ENCODE measurements at places on chromosomes 11 and 22. TPM values are rescaled to one million over a fixed set of nuclear protein-coding genes. Genes with fewer than 3 reads are reported as not detected.

Gene MS4A3
- not detected for total RNA-seq

Gene CSNK2A3
- total RNA-seq, result 1.2 TPM

Gene SYCE3
- total RNA-seq, result 0.79 TPM

Gene C1QTNF4
- total RNA-seq, result 0.43 TPM

Gene NXPE1
- total RNA-seq, result not detected

Gene TTC36
- total RNA-seq, result 0.68 TPM

Gene RHBDD3
- total RNA-seq, result 30.1 TPM

Gene GLYATL2
- total RNA-seq, result not detected

Gene PGA5
- total RNA-seq, result not detected

Gene SHISAL1
- not detected for total RNA-seq

DNA sequence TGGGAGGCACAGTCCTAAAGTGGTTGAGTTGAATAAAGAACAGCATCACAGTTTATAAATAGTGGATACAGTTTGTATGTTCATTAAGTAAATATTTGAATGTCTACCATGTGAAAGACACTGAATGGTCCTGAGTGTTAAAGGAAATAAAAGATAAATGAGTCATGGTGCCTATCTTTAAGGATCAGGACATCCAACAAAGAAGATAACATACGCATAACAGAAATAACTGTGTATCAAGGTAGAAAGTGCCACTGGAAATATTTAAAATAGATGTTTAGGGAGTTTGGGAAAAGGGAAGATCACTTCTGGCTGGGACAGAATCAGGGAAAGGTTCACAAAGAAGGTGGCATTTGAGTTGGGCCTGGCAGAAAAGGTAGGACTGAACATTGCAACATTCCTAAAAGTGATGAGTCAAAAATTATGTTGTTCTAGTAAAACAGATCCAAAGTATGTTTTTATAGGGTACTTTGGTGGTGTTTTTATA, 41.5 kb downstream of the CSTPP1 start:
- H3K36me3 ChIP-seq, result no peaks in the 10 kb centered on the region
- no peak for DNase-seq
- no peak overlapping the region for H3K4me3 ChIP-seq
- no peaks in the 10 kb centered on the region for H3K27me3 ChIP-seq
- no peak overlapping the region for H3K27ac ChIP-seq
- H3K4me1 ChIP-seq, result peaks cover 6% of the 10 kb centered on the region

- DNase-seq, result no peak
- no peak overlapping the region for H3K4me3 ChIP-seq
- no peaks in the 10 kb centered on the region for H3K27me3 ChIP-seq
- no peak overlapping the region for H3K27ac ChIP-seq
Observed at GRCh38 chr11:69123593-69124545, 31.9 kb upstream of the SMIM38 start.

DNA sequence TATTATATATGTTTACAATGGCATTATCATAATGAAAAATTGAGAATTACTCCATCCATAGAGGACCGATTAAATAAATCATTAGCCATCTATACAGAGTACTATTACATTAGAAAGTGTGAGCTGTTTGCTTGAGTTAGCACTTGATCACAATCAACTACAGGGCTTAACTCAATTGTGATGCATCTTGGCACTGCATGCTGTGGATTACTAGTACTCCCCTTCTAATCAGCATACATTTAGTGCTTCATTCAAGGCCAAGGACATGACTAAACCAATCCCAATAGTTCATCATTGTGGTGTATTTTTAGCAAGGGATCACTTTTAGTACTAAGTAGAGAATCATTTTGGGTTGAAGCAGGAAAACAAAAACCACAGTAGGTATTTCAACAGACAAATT, 23.5 kb upstream of the ARHGAP42 start:
- no peak for DNase-seq
- no peaks in the 10 kb centered on the region for H3K4me1 ChIP-seq
- no peaks in the 10 kb centered on the region for H3K27me3 ChIP-seq
- no peaks in the 10 kb centered on the region for H3K36me3 ChIP-seq
- no peak overlapping the region for H3K4me3 ChIP-seq
- H3K27ac ChIP-seq, result no peak overlapping the region

GRCh38 chr22:21696115-21696514, 30.3 kb downstream of the PPIL2 start:
- H3K4me1 ChIP-seq, result no peaks in the 10 kb centered on the region
- H3K36me3 ChIP-seq, result peaks cover 7% of the 10 kb centered on the region
- DNase-seq, result no peak
- no peak overlapping the region for H3K27ac ChIP-seq

DNA sequence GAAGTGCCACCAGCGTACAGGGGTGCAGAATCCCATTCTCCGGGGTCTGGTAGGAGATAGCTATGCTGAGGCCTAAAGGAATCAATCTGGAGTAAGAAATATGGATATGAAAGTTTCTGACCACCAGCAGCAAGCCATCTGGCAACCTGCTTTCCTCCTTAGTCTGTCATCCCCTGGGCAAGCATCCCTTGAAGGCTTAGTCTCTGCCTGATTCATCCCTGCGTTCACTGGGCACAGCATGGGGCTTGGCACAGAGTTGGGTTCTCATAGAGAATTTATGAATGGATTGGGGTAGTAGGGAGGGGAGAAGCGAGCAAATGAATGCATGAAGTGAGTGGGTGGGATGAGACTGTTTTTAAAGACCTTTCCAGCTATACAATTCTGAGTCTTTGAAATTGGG, 85.8 kb upstream of the NARS2 start:
- H3K27me3 ChIP-seq, result peaks cover 10% of the 10 kb centered on the region
- no peak for DNase-seq
- H3K4me1 ChIP-seq, result no peaks in the 10 kb centered on the region
- H3K4me3 ChIP-seq, result no peak overlapping the region
- H3K36me3 ChIP-seq, result no peaks in the 10 kb centered on the region

DNA sequence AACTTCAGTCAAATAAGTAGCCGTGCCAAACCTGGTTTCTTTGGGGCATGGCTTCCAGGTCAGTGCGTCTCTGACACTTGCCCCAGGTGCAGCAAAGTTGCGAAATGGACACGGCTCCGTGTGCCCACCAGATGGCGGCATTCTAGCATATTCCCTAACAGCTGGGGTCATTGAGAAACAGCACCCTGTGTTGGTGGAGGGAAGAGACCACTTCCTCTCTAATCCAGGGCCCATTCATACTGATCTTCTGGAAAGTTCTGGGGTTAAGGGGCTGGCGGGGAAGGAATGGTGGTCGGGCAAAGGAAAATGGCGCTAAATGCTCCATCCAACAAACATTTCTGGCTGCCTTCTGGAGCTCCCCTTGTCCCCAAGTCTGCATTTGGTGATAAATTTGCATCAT, 141.2 kb upstream of the TIMP3 start:
- no peak overlapping the region for H3K4me3 ChIP-seq
- peaks cover 3% of the 10 kb centered on the region for H3K4me1 ChIP-seq
- H3K27me3 ChIP-seq, result peaks cover 9% of the 10 kb centered on the region
- no peak overlapping the region for H3K27ac ChIP-seq
- no peaks in the 10 kb centered on the region for H3K36me3 ChIP-seq
- DNase-seq, result peak; percentile 61

- H3K27me3 ChIP-seq, result no peaks in the 10 kb centered on the region
- no peak overlapping the region for H3K4me3 ChIP-seq
- H3K36me3 ChIP-seq, result peaks cover 5% of the 10 kb centered on the region
- no peak for DNase-seq
- H3K4me1 ChIP-seq, result peaks cover 19% of the 10 kb centered on the region
- no peak overlapping the region for H3K27ac ChIP-seq
Observed at GRCh38 chr11:134260503-134260902, 7.1 kb downstream of the ACAD8 start.

- no peak for DNase-seq
- H3K27me3 ChIP-seq, result no peaks in the 10 kb centered on the region
- H3K27ac ChIP-seq, result no peak overlapping the region
- no peaks in the 10 kb centered on the region for H3K36me3 ChIP-seq
Observed at GRCh38 chr11:57073128-57073527, 84.4 kb downstream of the OR5AK2 start.

GRCh38 chr11:26820739-26821138, 98.9 kb upstream of the SLC5A12 start:
- H3K36me3 ChIP-seq, result no peaks in the 10 kb centered on the region
- DNase-seq, result no peak

DNA sequence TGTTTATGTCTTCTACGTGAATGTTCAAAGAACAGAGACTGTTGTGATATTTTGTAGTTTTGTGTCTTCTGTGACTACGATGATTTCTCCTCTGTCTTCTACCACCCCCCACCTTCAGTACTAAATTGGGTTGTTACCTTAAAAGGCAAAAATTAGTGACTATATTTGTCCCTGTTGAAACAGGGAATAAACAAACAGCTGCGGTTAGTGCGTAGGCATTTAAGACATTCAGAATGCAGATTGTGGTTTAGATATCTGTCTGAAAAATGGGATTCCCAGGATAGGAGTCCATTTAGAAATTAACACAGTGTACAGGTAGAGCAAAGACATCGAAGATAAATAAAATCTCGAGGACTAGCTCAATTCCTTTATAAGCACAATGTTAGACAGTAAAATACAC, 15.6 kb upstream of the ARHGAP42 start:
- H3K36me3 ChIP-seq, result no peaks in the 10 kb centered on the region
- no peak for DNase-seq
- H3K4me3 ChIP-seq, result no peak overlapping the region
- peaks cover 2% of the 10 kb centered on the region for H3K27me3 ChIP-seq
- no peaks in the 10 kb centered on the region for H3K4me1 ChIP-seq

- no peak for DNase-seq
- H3K36me3 ChIP-seq, result no peaks in the 10 kb centered on the region
- no peak overlapping the region for H3K4me3 ChIP-seq
- H3K27me3 ChIP-seq, result no peaks in the 10 kb centered on the region
Observed at GRCh38 chr22:43036282-43036829, 21.4 kb upstream of the PACSIN2 start.

DNA sequence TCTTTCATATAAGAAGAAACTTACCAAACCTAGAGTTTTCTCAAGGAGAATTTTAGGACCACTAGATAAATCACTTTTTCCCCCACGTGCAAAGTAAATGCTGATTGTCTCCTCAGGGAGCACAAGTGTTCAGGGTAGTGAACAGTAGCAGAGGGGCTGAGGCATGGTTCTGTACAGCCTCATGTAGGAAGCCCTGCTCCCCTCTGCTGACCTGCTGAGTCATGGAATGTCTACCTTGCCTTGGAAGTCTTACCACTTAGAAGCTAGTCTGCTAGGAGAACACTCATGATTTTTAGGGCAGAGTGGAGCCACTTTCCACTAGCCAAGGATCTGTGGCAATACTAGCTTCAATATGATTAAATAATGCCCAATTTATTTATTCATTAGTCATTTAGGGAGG, 2120.6 kb upstream of the RAG2 start:
- no peaks in the 10 kb centered on the region for H3K36me3 ChIP-seq
- no peaks in the 10 kb centered on the region for H3K4me1 ChIP-seq
- no peaks in the 10 kb centered on the region for H3K27me3 ChIP-seq
- no peak overlapping the region for H3K4me3 ChIP-seq

DNA sequence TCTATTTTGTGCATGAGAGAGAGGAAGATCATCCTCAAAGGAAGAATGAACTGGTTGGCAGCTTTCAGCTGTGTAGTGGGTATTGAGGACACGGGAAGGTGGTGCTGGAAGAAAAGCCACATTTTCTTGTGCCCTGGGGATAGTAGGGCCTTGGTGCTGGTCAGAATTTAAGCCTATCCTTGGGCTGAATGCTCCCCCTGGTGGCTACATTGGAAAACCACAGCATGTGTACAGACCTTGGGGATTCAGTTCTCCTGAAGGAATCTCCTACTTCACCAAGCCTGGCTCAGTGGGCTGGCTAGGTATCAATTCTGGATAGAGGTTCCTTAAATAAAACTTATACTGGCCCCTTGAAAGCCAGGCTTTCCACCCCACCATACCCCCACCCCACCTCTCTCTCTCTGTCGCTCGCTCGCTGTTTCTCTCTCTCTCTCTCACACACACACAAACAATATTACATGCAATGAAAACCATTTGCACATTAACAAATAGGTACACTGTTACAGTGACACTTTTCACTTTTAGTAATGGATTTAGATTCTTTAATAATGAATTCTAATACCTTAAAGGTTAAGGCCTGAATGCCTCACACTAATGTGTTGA, 2.8 kb upstream of the OR51M1 start:
- no peaks in the 10 kb centered on the region for H3K36me3 ChIP-seq
- H3K4me1 ChIP-seq, result no peaks in the 10 kb centered on the region
- H3K4me3 ChIP-seq, result no peak overlapping the region
- no peak overlapping the region for H3K27ac ChIP-seq
- H3K27me3 ChIP-seq, result no peaks in the 10 kb centered on the region
- peak; percentile 28 for DNase-seq

DNA sequence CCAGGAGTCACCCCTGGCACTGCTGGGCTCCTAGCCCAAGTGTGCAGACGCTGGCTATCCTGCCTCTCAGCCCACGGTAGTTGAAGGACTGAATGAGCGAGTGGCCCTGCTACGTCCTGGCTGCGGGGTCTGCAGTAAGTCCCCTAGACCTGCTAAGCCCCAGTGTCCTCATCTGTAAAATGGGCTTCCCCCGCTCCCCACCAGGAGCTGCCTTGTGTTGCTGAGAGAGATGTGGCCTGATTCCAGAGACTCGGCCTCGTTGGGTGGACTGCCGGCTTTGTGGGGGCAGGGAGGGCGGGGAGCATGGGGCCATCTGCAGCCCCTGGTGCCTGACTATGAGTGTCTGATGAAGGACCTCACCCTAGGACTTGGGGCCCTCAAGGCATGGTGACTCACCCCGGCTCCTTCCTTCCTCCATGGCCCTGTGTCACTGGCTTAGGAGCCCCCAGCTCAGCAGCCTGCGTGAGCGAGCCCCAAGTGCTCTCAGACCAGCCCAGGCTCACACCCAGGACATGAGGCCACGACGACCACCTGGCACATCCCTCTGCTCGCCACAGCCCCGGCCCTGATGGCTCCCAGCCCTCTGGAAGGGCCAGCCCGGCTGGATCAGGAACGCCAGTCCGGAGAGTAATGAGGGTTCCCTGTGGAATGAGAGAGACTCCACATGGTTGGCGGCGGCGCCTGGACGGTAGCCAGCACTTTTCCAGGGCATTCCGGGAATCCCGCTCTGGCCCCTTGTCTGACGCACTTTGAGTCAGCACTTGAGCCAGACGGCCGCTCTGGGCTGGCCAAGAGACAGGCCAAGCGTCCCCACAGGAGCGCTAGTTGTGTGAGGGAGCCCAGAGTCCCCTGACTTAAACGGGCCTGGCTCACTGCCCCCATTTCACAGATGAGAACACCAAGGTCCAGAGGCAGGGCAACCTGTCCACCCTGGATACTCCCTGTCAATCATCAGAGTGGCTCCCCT, 50.5 kb upstream of the SHISAL1 start:
- no peaks in the 10 kb centered on the region for H3K36me3 ChIP-seq
- H3K4me3 ChIP-seq, result no peak overlapping the region
- H3K27me3 ChIP-seq, result no peaks in the 10 kb centered on the region
- H3K4me1 ChIP-seq, result no peaks in the 10 kb centered on the region
- H3K27ac ChIP-seq, result no peak overlapping the region

DNA sequence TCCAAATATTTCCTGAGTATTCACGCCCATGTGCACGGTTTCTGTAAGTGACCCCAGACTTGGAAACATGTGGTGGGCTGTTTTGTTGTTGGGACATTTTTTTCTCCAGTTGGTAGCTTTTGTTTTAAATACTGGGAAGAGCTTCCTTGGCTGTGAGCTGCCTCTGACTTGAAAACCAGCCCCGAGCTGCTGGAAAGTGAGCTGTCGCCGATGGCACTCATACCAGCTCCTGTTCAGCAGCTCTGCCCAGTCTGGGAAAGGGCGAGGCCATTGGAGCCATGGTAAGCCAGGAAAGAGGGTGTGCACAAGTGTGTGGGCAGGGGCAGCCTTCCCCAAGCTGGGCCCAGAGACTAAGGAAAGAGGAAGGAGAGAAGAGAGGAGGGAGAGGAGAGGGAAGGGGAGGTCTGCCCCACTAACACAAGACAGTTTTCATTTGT, 3.2 kb upstream of the FLI1 start:
- no peak overlapping the region for H3K27ac ChIP-seq
- DNase-seq, result no peak
- peaks cover 32% of the 10 kb centered on the region for H3K4me1 ChIP-seq
- H3K27me3 ChIP-seq, result peaks cover 40% of the 10 kb centered on the region
- H3K36me3 ChIP-seq, result peaks cover under 1% of the 10 kb centered on the region
